ENCODE measurements at places on chromosomes 4 and X.

- no peak for DNase-seq
These were observed 105.1 kb downstream of the FNIP2 start for GRCh38 chr4:158873795-158874401.

DNA sequence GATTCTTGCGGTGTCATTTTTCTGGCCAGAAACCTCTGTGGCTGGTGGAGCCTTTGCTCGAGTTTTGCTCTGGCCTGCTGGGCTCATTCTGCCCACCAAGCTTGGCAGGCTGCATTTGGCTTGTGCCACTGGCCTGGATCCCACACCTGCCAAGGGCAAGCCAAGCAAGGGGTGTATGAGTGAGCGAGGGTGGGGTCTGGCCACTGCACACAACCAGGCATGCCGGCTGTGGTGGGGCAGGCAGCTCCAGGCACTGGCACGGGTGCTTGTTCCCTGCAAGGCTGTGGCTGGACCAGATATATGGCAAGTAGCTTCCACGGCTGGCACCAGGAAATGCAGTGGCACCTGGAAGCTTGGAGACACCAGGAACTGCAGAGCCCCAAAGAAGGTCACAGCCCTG lies 68.6 kb upstream of the PPP3CA start:
- DNase-seq: no peak

- DNase-seq: no peak
These were observed 148.9 kb downstream of the MAML3 start for GRCh38 chr4:140004922-140005627.

GRCh38 chr4:53199356-53199755 lies 166.5 kb downstream of the SCFD2 start:
- no peak for DNase-seq

DNA sequence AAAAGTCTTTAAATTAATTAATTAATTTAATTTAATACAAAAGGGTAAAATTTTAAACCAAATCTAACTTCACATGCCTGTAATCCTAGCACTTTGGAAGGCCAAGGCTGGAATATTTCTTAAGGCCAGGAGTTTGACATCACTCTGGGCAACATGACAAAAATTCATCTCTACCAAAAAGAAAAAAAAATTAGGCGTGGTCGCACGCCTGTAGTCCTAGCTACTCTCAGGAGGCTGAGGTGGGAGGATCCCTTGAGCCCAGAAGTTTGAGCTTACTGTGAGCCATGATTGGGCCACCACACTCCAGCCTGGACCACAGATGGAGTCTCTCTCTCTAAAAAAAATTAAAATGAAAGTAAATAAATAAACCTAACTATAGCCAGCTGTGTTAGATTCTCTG lies 39.2 kb upstream of the ANTXR2 start:
- DNase-seq: no peak

DNA sequence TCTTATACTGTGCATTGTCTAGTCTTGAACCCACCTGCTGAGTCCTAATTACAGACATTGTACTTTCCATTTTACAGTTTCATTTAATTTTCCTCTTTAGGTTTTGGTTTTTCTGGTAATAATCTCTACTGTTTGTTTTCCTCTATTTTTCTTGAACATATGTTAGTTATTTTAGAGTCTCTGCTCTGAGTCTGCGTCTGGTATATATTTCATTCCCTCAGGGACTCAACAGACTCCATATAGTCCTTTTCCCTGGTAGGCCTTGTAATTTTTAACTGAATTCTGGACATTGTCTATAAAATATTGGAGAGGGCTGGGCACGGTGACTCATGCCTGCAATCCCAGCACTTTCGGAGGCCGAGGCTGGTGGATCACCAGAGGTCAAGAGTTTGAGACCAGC lies 121.8 kb upstream of the STOX2 start:
- no peak for DNase-seq

GRCh38 chrX:69158166-69158980 lies 6.9 kb downstream of the PJA1 start:
- DNase-seq: no peak

GRCh38 chr4:16858275-16858752 lies 40.1 kb downstream of the LDB2 start:
- no peak for DNase-seq

DNA sequence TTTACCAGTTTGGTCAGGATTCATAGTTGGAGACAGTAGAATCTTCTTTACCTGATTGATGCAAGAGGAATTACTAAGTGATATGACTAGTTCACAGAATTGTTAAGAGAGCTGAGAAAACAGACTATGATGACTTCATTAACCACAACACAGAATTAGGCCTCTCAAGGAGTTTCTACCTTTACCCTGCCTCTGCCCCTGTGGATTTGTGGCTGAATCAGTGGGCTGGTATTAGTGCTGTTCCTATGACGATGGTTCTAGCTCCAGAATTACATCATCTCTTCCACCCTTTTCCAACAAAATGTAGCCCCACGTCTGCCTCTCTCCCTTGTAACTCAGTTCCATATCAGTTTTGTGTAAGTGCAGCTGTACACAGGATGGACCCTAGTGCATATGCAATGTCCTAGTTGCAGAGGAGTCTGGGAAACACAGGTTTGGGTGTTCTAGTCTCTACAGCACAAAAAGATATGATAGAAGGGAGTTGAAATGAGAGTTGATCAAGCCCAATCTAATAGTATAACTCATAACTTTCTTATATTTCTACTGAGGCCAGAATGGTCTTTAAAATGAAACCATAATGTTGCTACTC lies 99.3 kb downstream of the ANXA5 start:
- DNase-seq: peak; percentile 1

- DNase-seq: no peak
These were observed 84.4 kb downstream of the CFAP299 start for GRCh38 chr4:80419946-80420345.

DNA sequence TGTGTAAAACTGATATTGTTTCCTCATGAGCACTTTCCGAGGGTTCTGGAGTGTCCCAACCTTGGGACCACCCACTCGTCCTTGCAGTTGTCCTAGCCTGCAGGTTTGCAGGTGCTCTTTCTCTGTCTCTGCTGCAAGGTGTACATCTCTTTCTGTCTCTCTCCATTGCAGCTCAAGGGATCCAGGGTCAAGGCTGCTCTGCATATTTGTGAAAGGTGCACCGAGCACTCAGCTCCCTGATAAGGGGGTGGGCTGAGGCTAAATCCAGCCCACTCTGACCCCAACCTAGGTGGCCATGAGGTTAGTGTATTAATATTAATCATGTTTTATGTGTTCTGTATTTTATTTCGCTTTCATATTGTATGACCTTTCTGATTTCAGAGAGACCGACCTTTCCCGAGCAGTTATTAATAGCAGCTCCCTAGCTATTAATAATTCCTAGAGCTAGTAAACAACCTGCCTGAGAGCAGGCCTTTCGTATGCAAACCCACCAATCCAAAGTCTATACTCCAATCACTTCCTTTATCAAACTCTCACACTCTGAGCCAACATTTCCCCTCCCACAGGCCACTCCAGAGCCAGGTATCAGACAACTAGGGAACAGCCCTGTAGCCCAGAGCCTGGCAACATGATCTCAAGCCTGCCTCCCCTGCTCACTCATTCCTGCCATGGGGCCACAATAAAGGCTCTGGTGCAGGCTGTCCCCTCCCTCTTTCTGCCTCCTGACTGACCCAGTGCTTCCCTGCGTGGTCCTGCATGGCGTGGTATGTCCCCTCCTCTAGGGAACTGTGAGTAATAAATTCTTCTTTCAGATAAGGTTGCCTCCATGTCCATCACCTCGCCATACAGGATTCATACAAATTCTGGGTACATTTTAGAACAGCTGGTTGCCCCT lies 73.9 kb downstream of the SLC2A9 start:
- no peak for DNase-seq

DNA sequence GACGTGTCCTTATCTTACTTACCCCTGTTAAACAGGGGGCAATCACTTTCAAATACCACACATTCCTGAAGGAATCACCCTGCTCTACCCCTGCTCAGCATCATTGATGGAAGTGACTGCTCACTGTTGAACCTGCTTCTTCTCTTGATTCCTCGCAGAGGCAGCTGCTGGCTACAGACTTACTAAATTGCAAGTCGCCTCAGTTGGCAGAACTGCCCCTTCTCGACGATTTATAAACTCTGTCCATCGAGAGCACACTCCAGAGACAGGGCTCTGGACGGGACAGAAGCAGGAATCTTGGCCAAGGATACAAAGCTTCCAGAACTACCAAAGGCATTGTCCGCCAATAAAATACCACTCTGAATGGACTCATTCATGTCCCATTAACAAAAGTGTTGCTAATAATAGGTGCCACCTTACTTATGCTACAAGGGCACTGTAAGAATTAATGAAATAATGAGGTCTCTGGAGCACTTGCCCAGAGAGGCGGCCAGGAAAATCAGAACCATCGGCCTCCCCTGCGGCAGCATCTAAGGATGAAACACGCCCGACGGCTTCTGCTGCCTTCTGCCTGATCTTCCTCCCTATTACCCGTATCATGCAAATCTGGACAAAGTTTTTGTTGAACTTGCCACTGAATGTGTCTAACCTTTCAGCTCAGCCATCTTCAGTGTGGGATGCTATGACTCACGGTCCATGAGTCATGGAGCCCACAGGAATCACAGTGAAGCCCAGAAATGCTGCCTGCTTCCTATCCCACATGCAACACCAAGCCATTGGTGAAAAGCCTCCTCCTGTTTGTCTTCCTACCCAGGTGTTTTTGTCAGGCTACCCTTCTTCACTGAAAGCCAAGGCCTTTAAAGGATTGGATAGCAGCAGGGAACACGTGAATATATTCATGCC lies 164.9 kb downstream of the MAML3 start:
- DNase-seq: peak; percentile 21

DNA sequence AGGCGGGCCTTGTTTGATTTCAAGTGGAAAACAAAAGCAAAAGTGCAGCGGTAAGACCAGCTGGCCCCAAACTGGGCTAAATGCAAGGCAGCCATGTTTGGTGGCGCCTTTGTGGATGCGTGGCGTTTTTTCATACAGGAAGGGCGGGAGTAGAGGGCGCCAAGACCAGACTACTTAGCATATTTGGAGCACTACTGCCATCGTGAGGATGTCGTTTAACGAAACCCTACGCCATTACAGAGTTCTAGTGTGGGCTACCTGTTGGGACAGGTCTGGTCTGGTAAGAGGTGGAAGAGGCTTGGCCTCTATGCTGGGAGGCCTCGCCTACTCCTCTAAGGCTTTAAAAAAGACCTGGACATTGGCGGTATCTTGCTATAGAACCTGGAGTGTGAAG lies 230.7 kb upstream of the STK26 start:
- DNase-seq: no peak

DNA sequence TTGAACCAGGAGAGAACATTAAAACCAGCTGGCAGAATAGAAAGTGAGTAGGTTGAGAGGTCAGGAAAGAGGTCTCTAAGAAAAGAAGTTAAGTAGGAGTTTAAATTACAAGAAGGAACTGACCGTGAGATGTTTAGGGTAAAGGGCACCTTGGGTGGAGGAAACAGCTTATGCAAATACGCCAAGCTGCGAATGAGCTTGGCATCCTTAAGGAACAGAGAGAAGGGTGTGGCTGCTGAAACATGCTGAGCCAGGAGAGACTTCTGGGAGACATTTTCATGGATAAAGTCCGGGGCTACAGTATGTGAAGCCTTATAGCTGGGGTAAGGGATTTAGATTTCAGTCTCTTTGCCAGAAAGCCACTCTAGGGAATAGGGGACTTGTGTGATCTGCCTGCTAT lies 249.1 kb downstream of the KCNIP4 start:
- DNase-seq: no peak

- DNase-seq: no peak
These were observed 4.9 kb downstream of the CXCL6 start for GRCh38 chr4:73841243-73841925.

DNA sequence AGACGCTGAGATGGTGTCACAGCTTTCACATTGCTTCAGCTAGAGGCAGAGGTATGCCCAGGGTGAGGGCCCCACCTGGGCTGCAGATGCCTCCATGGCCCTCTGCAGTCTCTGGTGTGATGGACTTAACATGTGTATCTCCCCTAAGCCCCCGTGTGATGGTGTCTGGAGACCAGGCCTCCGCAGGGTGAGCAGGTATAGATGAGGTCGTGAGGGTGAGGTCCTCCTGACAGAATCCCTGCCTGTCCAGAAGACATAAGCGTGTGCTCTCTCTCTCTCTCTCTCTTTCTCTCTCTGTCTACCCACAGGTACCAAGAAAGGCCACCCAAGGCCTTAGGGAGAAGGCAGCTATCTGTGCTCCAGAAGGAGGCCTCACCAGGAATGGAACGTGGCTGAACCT lies 50.9 kb downstream of the CPZ start:
- no peak for DNase-seq

DNA sequence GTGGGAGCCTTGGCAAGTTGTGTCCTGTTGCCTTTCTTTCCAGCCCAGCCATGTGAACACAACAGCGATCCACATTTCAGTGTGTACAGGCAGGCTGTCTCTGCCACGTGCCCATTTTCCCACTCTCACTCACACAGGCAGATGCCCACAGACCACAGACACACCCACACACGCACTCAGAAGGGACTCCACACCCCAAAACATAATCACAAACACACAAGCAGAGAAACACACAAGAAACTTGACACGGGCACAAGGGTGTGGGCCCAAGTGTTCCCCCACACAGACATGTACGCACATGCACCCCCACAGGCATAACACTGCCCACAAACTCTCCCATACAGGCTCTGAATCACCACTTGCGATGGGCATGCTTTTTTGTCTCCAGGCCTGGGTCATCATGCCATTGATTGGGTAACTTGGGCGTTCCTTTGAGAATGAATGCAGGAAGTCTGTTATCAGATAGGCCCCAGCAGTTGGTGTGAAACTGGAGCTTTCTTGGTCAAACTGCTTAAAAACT lies 84.3 kb downstream of the NBDY start:
- peak; percentile 31 for DNase-seq

DNA sequence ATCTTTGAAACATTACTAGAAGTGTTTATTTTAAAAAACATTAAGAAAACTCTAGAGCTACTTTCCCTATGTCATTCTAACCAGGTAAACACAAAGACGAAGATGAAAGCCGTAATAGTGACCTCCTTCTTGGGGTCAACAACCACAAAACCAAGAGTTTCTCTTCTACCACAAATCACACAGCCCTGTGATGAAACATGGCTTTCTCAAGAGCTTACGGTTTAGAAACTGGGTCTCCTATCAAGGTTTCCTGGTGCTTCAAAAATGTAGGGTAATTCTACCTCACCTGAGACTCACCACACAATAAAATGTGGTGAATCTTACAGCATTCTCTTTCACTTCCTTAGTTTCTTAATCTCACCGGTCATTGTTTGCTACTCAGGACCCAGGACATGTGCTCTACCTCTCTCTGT lies 50.9 kb downstream of the CORIN start:
- no peak for DNase-seq

GRCh38 chr4:73679836-73680235 lies 59.6 kb upstream of the RASSF6 start:
- DNase-seq: no peak

- DNase-seq: no peak
These were observed 33.2 kb downstream of the STAG2 start for GRCh38 chrX:123994730-123995129.

GRCh38 chr4:10321931-10322330 lies 135.3 kb downstream of the ZNF518B start:
- DNase-seq: no peak
